ENCODE measurements at places on chromosomes 3 and 15. TPM values are rescaled to one million over a fixed set of nuclear protein-coding genes. Genes with fewer than 3 reads are reported as not detected.
A peak's percentile ranks its signal among the peaks of the same experiment; 100 is the strongest.

FOXB1 gene
- not detected for total RNA-seq

MED12L gene
- 0.10 TPM for total RNA-seq

FAM107A gene
- 78.0 TPM for total RNA-seq

SELENOK gene
- 111 TPM for total RNA-seq

PYGO1 gene
- total RNA-seq, result 7.8 TPM

GRCh38 chr3:126612479-126613205 lies 42.3 kb downstream of the TXNRD3 start:
- no peak for DNase-seq

- no peak for DNase-seq
These were observed 470.1 kb upstream of the ATP11B start for GRCh38 chr3:182323126-182323700.

DNA sequence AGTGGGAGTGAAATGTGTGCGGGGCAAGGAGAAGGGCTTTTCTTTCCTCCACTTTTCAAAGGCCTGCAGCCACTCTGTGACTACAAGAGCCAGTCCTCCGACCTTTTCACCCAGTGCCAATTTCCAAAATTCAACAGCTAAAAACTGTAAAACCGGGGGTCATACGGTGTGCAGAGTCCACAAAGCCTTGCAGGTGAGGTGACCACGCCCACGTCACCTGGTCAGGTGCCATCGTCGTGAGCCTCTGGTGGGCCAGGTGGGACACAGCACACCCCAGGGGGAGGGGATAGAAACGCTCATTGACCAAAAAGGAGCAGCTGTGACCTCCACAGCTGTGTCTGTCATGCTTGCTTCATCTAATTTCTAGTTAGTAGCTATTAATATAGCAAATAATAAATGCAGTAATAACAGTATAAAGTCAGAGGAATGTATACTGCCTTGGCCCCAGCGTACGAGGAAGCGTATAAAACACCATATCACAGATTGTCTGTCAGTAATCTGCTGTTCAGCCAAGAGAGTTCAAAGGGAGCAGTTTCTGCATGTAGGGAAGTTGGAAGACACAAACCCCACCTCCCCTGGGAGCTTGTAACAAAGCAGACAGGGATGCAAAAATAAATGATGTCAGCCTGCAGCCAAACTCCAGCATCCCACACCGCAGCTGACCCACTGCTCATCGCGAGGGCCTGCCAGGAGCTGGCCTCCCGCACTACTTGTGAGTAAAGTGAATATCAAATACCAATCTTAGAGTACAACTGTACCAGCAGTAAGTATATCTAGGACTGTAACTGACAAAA lies 86.7 kb downstream of the VGLL4 start:
- DNase-seq, result peak; percentile 73

DNA sequence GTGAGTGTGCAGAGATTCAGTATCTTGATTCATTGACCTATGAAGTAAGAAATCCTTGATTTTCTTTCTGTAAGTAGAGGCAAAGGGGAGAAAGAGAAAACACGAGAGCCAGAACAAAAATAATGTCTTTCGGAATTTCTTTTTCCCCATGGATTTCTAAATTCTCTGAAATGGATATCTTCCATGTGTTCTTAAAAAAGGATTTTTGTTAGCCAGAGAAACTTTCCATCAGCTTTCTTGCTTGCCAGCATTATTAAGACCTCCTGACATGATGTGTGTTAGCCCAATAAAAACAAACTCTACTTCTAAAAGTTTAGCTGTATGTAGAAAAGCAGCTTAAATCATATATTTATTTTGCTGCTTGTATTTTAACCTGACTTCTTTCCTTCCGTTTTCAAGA lies 122.3 kb upstream of the AADACL2 start:
- DNase-seq, result no peak

All from left ventricle myocardium superior (tissue), 1 donor.